NCI-H2081 treated with DMSO at 0.1 percent for 48 hours (cell line): ENCODE measurements at places on chromosomes 5 and 9.

DNA sequence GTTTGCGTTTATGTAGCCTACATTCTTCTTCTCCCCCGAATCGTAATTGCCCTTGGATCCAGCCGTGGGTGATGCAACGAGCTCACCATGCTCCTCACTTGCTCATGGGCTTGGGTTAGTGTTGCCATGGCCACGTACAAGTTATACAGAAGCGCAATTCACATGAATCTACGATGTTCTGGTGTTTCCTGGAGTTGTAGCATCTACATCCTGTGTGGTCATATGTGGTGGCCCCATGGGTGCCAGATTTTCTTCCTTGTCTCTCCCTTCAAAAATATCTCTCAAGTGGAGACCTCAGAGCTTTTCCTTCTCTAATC is 115.3 kb downstream of the TLE4 start:
- DNase-seq, result no peak

DNA sequence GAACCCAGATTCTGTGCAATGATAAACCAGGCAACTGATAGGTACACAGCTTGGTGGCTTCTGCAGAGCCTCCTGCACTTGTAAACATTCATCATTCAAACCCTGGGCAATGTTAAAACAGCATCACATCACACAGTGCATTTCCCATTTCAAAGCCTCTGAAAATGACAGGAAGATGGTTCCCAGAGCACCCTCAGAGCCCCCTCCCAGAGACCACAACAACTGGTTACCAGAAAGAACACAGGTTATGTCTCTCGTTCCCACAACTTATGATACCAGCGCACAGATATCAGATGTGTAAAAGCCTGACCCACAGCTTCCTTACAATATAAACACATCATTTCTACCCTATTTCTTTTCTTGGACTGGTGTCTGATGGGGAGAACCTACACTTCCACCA is 248.7 kb downstream of the AUH start:
- DNase-seq, result no peak

GRCh38 chr9:7376833-7377232 is 422.7 kb downstream of the DMAC1 start:
- DNase-seq, result no peak

- DNase-seq, result no peak
Observed at GRCh38 chr9:14451949-14452348, 138.0 kb upstream of the NFIB start.

GRCh38 chr9:130323051-130323745 is 57.6 kb downstream of the HMCN2 start:
- DNase-seq, result no peak
